ENCODE measurements at places on chromosomes 2 and 18.

GRCh38 chr2:118103951-118104940 is 16.0 kb downstream of the INSIG2 start:
- no peak for DNase-seq

DNA sequence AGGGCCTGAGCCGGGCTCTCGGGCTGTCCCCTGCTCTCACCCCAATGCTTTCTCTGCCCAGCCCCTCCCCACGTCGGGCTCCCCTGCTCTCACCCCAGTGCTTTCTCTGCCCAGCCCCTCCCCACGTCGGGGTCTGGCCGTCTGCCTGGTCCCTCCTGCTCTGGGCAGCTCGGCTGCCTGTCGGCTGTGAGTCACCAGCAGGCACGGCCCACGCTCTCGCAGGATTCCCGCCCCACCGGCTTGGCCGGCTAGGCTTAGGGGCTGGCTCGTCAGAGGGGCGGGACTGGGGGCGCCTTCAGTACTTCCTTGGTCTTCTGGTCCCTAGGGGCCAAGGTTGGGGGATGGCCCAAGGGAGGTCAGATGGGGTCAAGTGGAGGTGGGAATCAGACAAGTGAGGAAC is 3.3 kb downstream of the BOK start:
- DNase-seq = no peak

DNA sequence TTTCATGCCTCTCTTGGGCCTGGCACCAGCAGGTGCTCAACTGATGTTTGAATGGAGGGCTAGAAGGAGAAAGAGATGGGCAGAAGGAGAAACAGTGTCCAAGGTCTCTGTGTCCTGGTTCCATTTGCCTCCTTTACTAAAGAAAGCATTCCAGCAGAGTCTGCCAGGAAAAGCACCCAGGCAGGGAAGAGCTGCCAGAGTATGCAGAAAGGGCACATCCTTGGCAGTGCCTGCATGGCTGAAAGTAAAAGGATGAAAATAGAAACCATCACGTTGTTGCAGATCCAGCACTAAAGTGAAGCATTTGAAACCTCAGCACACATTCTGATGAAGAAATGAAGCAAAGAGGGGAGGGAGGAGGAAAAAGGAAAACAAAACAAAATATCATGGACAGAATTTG is 142.2 kb downstream of the ESCO1 start:
- DNase-seq = no peak

- DNase-seq = no peak
Measured at GRCh38 chr2:46086578-46087070, 210.6 kb upstream of the EPAS1 start.

DNA sequence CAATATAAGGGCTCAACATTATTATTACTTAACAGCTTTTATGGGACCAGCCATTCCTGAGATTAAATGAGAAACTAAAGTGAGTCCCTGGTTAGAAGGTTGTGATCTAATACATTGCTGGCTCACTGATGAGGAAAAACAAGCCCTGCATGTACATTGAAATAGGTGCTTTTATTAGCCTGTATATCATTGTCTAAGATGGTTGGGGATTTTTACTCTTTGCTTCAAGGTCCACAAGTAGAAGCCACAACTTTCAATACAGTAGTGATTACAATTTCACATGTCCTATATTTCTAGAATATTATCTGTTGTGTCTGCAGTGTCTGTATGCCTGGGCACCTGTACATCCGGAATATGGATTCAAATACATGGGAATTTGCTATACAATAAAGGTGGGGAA is 104.1 kb upstream of the FZD5 start:
- DNase-seq = no peak

DNA sequence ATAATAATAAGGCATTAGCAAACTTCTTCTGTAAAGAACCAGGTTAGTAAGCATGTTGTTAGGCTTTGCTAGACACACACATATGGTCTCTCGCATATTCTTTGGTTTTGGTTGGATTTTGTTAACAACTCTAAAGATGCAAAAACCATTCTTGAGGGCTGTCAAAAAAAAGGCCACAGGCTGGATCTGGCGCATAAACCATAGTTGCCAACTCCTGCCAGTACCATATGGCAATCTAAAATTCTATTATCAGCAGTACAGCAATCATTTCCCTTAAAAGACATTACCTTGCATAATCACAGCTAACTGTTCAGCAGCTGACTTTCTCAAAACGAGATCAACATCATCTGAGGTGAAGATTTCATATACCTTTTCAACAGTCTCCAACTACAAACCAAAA is 63.5 kb downstream of the RTTN start:
- DNase-seq = no peak

DNA sequence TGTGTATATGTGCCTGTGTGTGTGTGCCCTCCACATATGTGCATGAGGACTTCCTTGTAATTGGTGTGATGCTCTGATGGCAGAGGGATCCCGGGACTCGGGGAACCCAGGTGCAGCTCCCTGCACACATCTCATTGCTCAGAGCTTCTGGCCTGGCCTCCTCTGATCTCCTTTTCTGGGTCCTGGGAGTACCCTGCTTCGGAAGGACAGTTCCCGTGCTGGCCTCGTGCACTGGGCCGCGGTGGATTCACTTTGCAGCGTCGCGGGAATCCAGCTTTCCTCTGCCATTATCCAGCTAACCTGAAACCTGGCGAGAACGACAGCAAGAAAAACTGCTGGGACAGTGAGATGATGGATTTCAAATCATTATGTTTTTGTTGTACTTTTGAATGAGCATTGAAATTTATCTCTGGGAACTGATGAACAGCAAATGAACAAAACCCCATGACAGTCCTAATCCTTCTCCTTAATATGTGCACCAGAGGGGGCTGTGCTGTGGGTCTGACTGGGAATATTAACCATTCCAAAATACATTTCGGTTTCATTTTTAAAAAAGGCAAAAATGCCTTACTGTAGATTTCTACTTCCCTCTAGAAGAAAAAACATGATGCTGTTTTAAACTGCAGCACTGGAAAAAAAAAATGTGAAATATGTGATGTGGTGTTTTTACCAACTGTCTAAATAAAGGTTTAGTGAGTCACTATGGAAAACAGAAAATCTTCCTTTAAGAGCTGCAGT is 78.2 kb downstream of the PTGR3 start:
- no peak for DNase-seq

DNA sequence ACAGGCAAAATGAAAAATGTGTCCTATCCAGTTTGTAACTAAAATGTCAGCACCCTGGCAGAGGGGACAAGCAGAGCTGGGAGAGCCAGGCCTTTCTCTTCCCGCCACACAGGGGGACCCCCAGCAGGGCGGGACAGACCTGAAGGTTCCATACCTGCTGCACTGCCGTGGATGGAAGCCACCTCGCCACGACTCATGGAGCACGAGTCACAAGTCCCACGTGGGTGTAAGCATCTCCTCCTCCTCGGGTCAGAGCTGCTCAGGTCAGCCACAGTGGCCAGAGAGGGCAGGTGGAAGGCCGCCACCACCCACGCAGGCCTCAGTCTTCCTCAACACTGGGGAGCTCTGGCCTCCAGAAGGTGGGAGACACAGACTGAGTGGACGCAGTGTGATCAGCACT is 21.0 kb downstream of the C1QL2 start:
- no peak for DNase-seq

All from AML-193 (cell line).